ENCODE measurements at places on chromosomes 12 and 14. TPM values are rescaled to one million over a fixed set of nuclear protein-coding genes. Genes with fewer than 3 reads are reported as not detected.

CLEC4C gene
- total RNA-seq, result 1.3 TPM

CD69 gene
- total RNA-seq, result 2.2 TPM

TRHDE gene
- total RNA-seq, result 3.1 TPM

- no peak overlapping the region for H3K4me3 ChIP-seq
- H3K36me3 ChIP-seq, result no peaks in the 10 kb centered on the region
- H3K27ac ChIP-seq, result no peak overlapping the region
- H3K27me3 ChIP-seq, result no peaks in the 10 kb centered on the region
These were observed 177.2 kb downstream of the C12orf42 start for GRCh38 chr12:103318566-103318965.

DNA sequence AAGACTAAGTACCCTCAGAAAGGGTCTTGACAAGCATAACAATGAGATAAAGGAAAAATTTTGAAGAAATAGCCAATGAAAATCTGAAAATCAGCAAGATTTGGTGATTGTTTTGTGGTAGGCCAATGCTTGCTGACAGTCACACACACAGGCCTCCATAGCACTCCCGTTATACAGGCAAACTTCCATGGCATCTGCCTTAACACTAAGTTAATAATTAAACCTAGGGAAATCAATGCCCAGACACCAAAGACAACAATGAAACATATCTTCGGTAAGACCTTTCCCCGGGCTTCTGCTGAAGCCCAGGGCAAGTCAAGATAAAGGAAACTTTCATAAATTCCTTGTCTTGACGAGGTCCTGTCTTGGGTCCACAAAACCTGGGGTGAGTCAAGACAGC is 18.6 kb upstream of the RERGL start:
- H3K27me3 ChIP-seq, result no peaks in the 10 kb centered on the region
- no peaks in the 10 kb centered on the region for H3K36me3 ChIP-seq
- H3K4me1 ChIP-seq, result no peaks in the 10 kb centered on the region
- no peak overlapping the region for H3K27ac ChIP-seq

GRCh38 chr14:58724206-58724605 is 86.4 kb downstream of the DACT1 start:
- no peak overlapping the region for H3K4me3 ChIP-seq
- H3K36me3 ChIP-seq, result no peaks in the 10 kb centered on the region
- no peaks in the 10 kb centered on the region for H3K27me3 ChIP-seq
- no peaks in the 10 kb centered on the region for H3K4me1 ChIP-seq
- no peak overlapping the region for H3K27ac ChIP-seq
- DNase-seq, result no peak

GRCh38 chr12:124261885-124262284 is 33.0 kb upstream of the RFLNA start:
- H3K36me3 ChIP-seq, result no peaks in the 10 kb centered on the region
- no peaks in the 10 kb centered on the region for H3K4me1 ChIP-seq
- H3K27me3 ChIP-seq, result no peaks in the 10 kb centered on the region
- H3K4me3 ChIP-seq, result no peak overlapping the region

- H3K27me3 ChIP-seq, result no peaks in the 10 kb centered on the region
- H3K4me1 ChIP-seq, result peaks cover 8% of the 10 kb centered on the region
- no peak overlapping the region for H3K4me3 ChIP-seq
These were observed 4.8 kb downstream of the TGFB3 start for GRCh38 chr14:75976826-75977581.

GRCh38 chr14:66444271-66444927 is 41.8 kb upstream of the CCDC196 start:
- H3K4me3 ChIP-seq, result no peak overlapping the region
- no peaks in the 10 kb centered on the region for H3K36me3 ChIP-seq
- no peaks in the 10 kb centered on the region for H3K27me3 ChIP-seq
- no peaks in the 10 kb centered on the region for H3K4me1 ChIP-seq
- H3K27ac ChIP-seq, result no peak overlapping the region
